Activated naive CD8-positive, alpha-beta T cell treated with anti-CD3 and anti-CD28 coated beads, Interleukin-2, amount 50 U/mL, for 24 hours (primary cell): ENCODE measurements at places on chromosomes 7 and 10.
A peak's percentile ranks its signal among the peaks of the same experiment; 100 is the strongest.

DNA sequence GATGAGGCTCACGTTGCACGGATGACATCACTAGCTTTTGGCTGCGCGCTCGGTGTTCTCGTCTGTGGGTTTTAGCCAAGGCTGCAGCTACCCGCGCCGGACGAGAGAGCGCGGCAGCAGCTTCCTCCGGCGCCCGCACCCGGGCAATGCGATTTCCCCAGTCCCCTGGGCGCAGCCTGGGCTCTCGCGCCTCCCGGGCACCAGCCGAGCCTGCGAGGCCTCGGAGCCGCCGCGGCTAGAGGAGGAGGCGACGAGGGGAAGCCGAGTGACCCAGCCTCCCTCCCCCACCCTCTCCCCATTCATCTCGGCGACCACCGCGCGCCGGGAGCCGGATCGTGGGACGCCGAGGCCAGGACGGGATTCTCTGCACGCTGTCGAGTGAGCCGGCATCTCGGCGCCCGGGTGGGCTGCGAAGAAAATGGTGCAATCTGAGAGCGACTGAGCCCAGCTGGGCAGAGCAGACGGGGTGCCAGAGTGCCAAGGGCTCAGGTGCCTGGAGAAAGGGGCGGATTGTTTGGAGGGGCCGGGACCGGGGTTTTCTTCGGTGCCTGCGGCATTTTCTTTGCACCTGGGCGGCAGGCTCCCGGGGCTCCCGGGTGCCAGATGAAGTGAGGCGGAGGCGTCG, 1.2 kb upstream of the TMEM178B start:
- no peaks in the 10 kb centered on the region for H3K36me3 ChIP-seq
- H3K27me3 ChIP-seq = peaks cover 52% of the 10 kb centered on the region
- H3K27ac ChIP-seq = no peak overlapping the region
- peak overlapping the region; percentile 68 for H3K4me3 ChIP-seq
- peak; percentile 27 for DNase-seq

DNA sequence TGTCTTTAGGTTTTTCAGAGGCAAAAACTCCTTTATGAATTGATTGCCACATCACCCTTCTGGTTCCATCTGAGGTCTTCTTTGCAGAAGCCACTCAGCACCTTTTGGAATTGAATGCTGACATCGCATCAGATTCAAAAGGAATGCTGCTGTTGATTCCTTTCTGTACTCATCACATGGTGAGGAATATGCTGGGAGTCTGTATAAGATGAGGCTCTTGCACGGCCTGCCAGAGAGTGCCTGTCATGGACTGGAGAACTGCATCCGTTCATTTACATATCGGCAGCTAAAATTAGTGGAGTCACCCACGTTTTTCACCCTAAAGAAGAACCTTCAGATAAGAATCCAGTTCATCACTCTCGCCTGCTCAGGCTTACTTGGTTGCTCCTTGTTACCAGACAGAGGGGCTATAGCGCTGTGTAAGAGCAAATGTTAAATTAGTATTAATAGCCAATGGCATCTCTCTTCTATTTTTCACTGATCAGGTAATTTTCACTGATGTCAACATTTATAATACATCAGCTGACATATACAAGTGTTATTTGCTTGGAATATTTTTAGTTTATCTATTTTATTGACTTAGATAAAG, 14.3 kb downstream of the NRG3 start:
- no peak overlapping the region for H3K4me3 ChIP-seq
- H3K4me1 ChIP-seq = no peaks in the 10 kb centered on the region
- no peak for DNase-seq
- no peak overlapping the region for H3K27ac ChIP-seq
- no peaks in the 10 kb centered on the region for H3K36me3 ChIP-seq
- no peaks in the 10 kb centered on the region for H3K27me3 ChIP-seq

GRCh38 chr7:159086301-159086925, 58.3 kb downstream of the VIPR2 start:
- no peak overlapping the region for H3K27ac ChIP-seq
- H3K4me1 ChIP-seq = no peaks in the 10 kb centered on the region
- no peak overlapping the region for H3K4me3 ChIP-seq

DNA sequence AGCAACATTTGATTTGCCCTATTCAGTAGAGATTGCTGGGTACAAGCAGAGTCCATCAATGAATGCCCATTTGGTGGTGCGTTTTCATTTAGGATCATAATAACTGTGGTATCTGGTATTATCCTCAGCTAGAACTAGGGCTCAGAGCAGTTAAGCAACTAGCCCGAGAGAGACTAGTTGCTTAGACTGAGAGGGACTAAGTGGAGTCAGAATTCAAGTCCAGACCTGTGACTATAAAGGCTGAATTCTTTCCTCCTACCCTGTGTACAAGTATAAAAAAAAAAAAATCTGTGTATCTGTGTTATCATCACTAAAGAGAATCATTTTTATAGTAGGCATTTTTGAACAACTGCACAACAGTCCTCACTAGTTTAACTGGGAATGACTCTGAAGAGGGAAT, 45.3 kb upstream of the DKK1 start:
- H3K36me3 ChIP-seq = no peaks in the 10 kb centered on the region
- H3K27ac ChIP-seq = no peak overlapping the region
- DNase-seq = no peak
- no peak overlapping the region for H3K4me3 ChIP-seq
- H3K4me1 ChIP-seq = no peaks in the 10 kb centered on the region

GRCh38 chr10:96276426-96276825, 5.1 kb upstream of the BLNK start:
- no peaks in the 10 kb centered on the region for H3K27me3 ChIP-seq
- peaks cover 5% of the 10 kb centered on the region for H3K4me1 ChIP-seq
- H3K4me3 ChIP-seq = no peak overlapping the region
- H3K27ac ChIP-seq = no peak overlapping the region
- DNase-seq = no peak
- H3K36me3 ChIP-seq = no peaks in the 10 kb centered on the region

- peak overlapping the region; percentile 77 for H3K27ac ChIP-seq
- peak; percentile 29 for DNase-seq
- H3K36me3 ChIP-seq = peaks cover 1% of the 10 kb centered on the region
- H3K4me1 ChIP-seq = peaks cover 46% of the 10 kb centered on the region
- H3K4me3 ChIP-seq = peak overlapping the region; percentile 60
- H3K27me3 ChIP-seq = no peaks in the 10 kb centered on the region
These were observed 1.3 kb upstream of the NMT2 start for GRCh38 chr10:15169555-15170401.

DNA sequence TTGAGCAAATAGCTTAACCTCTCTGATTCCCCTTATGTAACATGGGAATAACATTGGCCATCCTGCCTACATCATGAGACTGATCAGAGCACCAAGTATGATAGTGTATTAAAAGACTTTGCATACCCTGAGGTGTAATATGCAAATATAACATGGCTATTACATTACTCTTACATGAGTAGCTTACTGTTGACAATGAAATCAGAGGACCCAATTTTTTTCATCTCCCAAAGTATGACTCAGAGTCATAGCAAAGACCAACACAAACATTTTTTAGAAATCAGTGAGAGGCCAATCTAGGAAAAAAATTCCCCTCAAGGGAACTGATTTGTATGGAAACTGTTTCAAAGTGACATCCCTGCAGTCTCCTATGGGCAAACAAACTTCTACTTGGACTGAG, 47.0 kb upstream of the TMEM140 start:
- H3K36me3 ChIP-seq = no peaks in the 10 kb centered on the region
- H3K4me1 ChIP-seq = peaks cover 2% of the 10 kb centered on the region
- no peak overlapping the region for H3K27ac ChIP-seq
- no peak overlapping the region for H3K4me3 ChIP-seq
- no peak for DNase-seq
- H3K27me3 ChIP-seq = no peaks in the 10 kb centered on the region

GRCh38 chr10:68697106-68697505, 23.9 kb upstream of the CCAR1 start:
- no peaks in the 10 kb centered on the region for H3K4me1 ChIP-seq
- no peak overlapping the region for H3K27ac ChIP-seq
- no peaks in the 10 kb centered on the region for H3K36me3 ChIP-seq
- H3K4me3 ChIP-seq = no peak overlapping the region
- no peaks in the 10 kb centered on the region for H3K27me3 ChIP-seq
- no peak for DNase-seq

DNA sequence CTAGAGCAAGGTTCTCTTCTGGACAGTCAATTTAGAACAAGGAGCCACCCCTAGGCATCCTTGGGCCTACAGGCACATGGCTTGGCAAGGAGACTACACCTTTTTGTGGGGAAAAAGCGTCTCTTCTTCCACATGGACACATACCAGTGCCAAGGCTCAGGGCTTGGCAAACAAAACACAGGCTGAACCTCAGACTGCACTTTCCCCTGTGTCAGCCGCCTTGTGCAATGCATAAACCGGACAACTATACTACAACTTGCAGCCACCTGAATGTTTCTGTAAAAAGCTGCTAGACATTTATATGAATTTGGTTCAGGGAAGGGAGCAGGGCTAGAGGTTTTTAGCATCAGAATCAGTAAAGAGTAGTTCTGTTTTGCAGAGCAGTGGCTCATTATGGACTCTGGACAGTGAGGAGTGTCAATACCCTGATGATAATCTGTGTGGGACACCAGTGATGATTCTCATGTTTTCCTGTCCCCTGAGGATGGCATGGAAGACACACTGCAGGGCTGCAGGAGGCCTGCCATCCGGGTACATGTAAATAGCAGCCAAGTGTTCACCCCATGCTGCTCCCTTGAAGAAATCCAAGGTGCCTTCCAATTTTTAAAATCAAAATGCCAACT, 118.9 kb downstream of the GATA3 start:
- no peak for DNase-seq
- H3K4me3 ChIP-seq = no peak overlapping the region
- peaks cover 9% of the 10 kb centered on the region for H3K36me3 ChIP-seq

DNA sequence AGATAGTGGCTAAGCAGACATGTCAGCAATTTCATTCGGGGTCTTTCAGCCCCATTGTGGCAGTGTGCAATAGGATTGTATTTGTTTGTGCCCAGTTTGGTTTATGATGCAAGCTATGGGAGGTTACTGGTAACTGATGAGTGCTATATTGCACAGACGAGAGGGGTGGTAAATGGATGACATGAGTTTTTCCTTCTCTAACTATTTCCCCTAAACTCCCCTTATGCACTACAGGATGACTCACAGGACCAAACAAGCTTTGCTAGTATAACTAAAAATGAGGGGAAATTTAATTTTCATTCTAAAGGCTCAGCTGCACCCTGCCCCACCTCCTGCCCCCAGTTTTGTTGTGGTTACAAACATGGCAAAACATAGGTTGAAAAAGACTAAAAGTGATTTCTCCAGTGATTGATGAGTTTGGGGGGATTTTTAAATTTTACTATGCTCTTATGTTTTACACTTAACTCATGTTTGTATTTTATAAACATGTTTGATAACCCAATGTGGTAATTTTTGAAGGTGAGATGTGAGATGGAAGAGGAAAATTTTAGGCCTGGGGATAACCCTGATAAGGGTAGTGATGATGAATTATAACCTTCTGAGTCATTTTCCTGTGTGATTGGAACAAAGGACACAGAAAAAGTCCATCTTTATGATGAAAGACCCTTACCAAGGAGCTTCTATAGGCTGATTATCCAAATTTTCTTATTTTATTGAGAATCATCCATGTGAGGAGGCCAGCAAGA, 60.8 kb upstream of the NAMPT start:
- DNase-seq = peak; percentile 53
- H3K4me3 ChIP-seq = peak overlapping the region; percentile 72
- H3K4me1 ChIP-seq = peaks cover 59% of the 10 kb centered on the region
- peak overlapping the region; percentile 99 for H3K27ac ChIP-seq
- H3K36me3 ChIP-seq = peaks cover 68% of the 10 kb centered on the region
- no peaks in the 10 kb centered on the region for H3K27me3 ChIP-seq

DNA sequence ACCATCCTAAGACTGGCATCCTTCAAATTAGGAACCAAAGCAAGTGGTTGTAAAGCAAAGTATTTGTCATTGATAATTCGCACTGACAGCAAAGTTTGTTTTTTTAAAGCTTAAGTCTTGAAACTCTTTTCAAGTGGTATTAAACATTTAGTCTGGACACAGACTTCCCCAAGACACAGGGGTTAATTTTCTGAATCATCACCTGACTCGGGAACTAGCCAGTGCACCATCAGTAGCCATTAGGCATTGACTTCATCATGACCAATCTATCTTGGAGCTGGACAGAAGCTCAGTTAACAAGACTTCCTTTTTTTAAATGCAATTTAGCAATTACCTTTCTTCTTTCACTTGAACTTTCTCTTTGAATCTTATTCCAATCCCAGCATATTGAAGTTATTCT, 210.6 kb downstream of the ZNF365 start:
- H3K27ac ChIP-seq = no peak overlapping the region
- H3K36me3 ChIP-seq = no peaks in the 10 kb centered on the region
- no peak for DNase-seq
- peaks cover under 1% of the 10 kb centered on the region for H3K27me3 ChIP-seq
- H3K4me3 ChIP-seq = no peak overlapping the region

DNA sequence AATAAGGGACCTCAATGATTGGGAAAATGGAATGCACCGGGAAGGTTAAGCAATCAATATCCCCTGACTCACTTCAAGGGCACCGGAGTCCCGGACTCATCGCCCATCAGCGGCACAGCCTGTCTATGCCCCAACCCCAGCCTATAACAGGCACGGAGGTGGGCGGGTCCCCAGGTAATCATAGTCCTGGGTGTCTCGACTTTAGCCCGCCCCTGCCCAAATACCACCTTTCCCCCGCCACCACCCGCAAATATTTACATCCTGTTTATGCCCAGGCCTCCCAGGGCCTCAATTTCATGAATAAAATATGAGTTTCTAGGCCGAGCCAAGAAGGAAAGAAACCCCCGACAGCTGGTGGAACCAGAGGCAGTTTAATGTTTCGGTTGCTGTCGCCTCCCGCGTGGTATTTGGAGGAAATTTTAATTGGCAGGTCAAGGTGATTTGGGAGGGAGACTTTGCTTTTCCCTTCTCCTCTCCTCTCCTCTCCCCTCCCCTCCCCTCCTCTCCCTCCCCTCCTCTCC, 15.6 kb upstream of the RFC2 start:
- H3K4me3 ChIP-seq = peak overlapping the region; percentile 70
- peak; percentile 47 for DNase-seq
- no peak overlapping the region for H3K27ac ChIP-seq
- H3K27me3 ChIP-seq = peaks cover 8% of the 10 kb centered on the region
- peaks cover 16% of the 10 kb centered on the region for H3K4me1 ChIP-seq
- H3K36me3 ChIP-seq = no peaks in the 10 kb centered on the region

GRCh38 chr7:43834463-43835251, 34.7 kb downstream of the MRPS24 start:
- peak; percentile 29 for DNase-seq
- H3K27ac ChIP-seq = peak overlapping the region; percentile 94
- H3K36me3 ChIP-seq = peaks cover 12% of the 10 kb centered on the region

DNA sequence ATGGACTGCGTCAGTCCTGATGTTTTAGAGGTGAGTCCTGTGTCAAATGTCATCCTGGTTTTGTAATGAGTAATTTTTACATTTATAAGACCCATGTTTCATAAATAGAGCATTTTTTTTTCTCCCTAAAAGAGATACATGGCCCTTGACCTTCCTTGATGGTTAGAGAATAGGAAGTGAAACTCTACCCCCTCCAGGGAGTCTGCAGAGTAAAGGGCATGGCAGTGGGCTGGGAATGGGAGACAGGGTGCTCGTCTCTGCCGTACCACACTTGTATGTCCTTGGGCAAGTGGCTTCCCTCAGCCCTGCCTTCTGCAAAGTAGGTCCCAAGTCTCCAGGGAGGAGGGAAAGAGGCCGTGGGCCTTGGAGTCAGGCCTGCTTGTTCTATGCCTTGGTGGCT, 63.9 kb downstream of the WDFY4 start:
- peaks cover 6% of the 10 kb centered on the region for H3K36me3 ChIP-seq
- no peak for DNase-seq
- H3K4me1 ChIP-seq = peaks cover 4% of the 10 kb centered on the region
- H3K27ac ChIP-seq = no peak overlapping the region

- H3K27me3 ChIP-seq = peaks cover 40% of the 10 kb centered on the region
- peak; percentile 17 for DNase-seq
- no peaks in the 10 kb centered on the region for H3K36me3 ChIP-seq
- H3K27ac ChIP-seq = no peak within 1 kb of the TSS
- H3K4me1 ChIP-seq = peaks cover 4% of the 10 kb centered on the region
- peak within 1 kb of the TSS; percentile 32 for H3K4me3 ChIP-seq
These were observed at the start of gene ADCY1 for GRCh38 chr7:45573661-45574415. TSS of gene ADCY1 (plus strand) at chr7:45574368. CDS start at chr7:45574544, 176 bp downstream.
